ENCODE measurements at places on chromosomes 7 and 10.

DNA sequence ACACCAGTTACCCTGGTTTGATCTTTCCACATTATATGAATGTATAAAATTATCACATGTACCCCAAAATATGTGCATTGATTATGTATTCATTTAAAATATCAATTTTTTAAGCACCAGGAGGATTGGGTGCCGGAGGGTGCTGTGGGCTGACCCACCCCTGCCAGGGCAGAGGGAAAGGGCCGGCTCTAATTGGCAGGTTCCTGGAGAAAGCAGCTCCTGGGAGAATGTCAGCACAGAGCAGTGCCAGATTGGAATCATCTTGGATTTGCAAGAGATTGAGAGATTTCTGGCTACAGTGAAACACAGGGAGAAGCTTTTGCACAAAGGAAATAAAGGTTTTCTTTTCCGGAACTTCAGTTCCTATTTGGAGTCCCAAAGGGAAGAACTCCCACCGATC, 264.4 kb upstream of the TCERG1L start:
- DNase-seq = no peak

DNA sequence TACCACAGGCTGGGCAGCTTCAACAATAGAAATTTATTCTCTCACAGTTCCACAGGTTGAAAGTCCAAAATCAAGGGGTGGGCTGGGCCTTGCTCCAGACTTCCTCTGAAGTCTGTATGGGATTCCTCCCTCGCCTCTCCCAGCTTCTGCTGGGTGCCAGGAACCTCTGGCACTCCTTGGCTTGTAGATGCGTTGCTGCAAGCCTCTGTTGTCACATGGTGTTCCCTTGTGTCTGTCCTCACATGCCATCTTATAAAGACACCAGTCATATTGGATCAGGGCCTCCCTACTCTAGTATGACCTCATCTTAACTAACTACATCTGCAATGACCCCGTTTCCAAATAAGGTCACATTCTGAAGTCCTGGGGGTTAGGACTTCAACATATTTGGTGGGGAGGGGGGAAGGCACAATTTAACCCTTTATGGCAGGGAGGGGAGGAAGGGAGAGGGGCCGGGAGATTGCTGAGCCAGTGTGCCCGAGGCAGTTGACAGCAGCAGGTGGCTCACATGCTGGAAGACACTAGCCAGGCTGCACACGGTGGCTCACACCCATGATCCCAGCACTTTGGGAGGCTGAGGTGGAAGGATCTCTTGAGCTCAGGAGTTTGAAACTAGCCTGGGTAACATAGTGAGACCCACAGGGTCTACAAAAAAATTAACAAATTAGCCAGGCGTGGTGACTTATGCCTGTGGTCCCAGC, 18.8 kb downstream of the ZNF282 start:
- DNase-seq = no peak

DNA sequence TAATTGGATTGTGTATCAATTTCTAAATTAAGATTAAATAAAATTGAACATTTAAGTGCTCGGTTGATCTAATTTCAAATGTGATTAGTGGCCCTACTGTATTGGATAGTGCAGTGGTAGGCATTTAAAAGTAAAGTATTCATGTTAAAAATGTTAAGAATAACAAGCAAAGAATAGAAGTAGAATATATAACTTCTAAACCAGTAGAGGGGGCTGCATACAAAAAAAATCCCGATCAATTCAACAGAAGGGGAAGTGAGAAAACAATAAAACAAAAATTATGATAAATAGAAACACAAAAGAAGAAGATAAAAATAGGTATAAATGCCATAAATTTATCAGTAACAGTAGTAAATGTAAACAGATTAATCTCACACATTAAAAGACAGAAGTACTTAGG, 24.9 kb upstream of the WDFY4 start:
- DNase-seq = no peak

DNA sequence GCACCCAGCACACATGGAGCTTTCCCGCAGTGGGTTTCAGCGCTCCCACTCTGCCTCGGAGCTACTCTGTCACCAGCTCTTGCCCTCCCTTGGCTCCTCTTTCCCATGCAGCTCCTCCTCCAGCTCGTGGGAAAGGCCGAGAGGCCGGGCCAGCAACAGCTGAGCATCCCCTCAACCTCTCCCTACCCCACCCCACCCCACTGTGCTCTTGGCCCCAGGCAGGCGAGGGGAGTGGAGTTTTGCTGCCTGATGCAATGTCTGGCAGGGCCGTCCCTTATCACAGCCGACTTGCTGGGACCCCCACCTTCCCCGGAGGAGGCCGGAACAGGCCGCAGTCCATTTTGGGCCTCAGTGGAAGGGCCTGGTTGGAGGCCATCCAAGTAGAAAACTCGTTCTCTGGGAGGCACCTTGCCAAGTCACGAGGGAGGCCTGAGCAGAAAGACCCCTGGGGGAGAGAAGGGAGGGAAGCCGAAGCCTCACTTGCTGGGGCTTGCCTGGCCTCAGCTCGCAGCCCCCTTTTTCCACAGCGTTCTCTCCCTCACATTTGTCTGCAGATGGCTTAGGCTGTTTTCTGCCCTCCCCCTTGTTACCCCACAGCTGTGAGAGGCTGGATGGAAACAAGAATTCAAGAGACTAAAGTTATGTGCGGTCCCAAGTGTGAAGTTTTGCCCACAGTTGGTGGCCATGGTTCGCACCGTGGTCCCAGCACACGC, 35.3 kb downstream of the CHST3 start:
- DNase-seq = no peak

DNA sequence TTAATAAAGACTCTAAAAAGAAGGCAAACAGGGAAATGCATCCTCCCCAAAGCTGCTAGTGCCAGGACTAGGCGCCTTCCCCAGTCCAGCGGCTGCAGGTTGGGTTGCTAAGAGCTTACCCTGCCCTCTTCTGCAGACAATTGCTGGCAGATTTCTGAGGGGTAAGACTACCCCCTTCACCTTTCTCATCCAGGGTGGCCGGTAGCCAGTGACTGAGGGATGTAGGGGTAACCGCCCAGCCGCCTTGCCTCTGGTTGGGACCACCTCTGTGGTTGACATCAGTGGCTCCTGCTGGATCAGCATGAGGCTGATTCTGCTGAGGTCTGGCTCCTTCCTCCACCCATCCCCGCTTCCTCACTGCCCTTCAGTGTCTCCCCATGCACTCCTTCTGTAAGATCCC, 71.2 kb downstream of the ADCYAP1R1 start:
- DNase-seq = no peak

- no peak for DNase-seq
Observed at GRCh38 chr10:47347303-47347675, 874 bp upstream of the RBP3 start.

DNA sequence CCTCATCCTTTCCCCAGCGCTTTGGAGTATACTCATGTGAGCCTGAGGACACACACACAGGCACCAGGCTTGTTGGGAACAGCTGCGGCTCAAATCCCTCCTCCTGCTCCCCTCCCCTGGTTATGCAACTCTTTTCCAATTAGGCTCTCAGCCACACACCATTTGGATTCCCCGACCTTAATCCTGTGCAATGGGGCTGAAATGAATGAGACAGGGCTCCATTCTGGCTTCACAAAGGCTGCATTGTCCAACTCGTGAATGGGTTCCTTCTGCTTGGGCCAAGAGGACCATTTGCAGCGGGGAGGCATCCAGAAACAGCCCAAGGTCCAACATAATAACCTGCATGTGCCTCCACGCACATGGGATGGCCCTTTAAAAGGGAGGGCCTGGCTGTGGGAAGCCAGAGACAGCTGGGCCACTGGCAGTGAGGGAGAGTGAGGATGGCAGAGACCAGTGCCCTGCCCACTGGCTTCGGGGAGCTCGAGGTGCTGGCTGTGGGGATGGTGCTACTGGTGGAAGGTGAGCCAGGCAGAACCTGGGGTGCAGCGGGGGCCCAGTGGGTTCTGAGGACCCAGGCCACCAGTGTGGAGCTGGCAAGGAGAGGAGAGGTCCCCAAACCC, at the start of gene RGR:
Gene RGR, plus strand, starts transcription at position 403 of the 620 bp plus-strand sequence. Its CDS starts 38 bp downstream, at position 441.
- DNase-seq = no peak

- no peak for DNase-seq
Observed at GRCh38 chr10:73039635-73040034, 57.0 kb downstream of the P4HA1 start.

DNA sequence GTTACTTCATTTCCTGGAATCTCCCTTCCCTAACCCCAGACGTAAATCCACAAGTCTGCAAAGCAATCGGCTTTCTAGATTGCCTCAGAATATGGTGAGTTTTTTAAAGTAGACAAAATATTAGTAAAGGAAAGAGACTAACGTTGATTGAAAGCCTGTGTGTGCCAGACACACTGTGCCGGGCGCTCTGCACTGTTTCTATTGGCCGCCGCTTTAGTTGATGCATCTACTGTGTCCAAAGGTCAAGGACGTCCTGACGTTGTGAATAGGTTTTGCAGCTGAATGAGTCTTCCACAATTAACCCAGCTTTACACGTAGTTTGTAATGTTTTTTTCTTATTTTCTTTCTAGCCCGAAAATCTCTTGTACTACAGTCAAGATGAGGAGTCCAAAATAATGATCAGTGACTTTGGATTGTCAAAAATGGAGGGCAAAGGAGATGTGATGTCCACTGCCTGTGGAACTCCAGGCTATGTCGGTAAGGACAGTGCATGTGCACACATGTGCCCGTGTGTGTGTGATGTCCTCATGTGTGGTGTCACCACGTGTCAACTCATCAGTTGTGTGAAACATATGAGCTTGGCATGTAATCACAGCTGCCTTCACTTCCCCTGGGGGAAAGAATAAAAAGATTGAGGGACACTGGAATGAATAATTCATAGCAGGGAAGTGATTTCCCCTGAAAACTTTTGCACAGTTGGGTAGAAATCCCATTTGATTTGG, 232.0 kb downstream of the CCDC3 start:
- no peak for DNase-seq

DNA sequence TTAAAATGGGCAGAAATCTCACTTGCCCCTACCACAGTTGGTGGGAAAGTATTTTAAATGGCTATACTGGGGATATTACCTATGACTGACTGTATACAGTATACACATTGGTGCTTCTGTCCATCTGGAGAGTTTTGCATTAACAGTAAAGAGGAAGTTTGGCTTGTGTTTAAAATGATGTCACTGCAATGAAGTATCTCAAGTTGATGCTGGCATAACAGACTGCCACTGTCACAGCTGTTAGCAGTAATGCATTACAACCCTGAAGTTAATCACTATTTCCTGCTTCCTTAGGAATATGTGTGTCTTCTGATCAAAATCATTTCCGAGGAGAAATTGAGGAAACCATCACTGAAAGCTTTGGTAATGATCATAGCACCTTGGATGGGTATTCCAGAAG, 1.9 kb downstream of the DKK1 start:
- no peak for DNase-seq

GRCh38 chr10:78731675-78732074, 337.1 kb upstream of the ZMIZ1 start:
- DNase-seq = no peak
